NCI-H1105 treated with DMSO at 0.1 percent for 48 hours (cell line): ENCODE measurements at places on chromosomes 11 and 22.

DNA sequence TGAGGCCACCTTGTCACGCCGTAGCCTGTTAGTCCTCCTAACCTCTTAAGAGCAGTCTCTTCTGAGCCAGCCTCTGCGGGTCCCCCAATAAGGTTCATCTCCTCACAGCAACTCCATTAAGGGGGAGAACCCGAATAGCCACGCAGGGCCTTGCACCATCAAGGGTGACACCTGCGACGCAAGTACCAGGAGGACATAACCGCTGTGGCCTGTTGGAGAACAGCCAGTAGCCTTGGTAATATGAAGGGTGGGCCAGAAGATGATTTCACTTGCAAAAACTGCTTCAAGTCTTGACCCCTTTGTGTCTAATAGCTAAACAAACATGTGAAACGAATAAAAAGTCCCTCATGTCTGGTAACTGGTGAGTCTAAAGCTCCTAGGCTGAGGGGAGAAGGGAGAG is 14.8 kb downstream of the ARFGAP2 start:
- DNase-seq: no peak

- no peak for DNase-seq
These were observed 21.1 kb upstream of the CAPRIN1 start for GRCh38 chr11:34030382-34030781.

GRCh38 chr11:91664521-91664920 is 560.1 kb upstream of the FAT3 start:
- DNase-seq: peak; percentile 49

DNA sequence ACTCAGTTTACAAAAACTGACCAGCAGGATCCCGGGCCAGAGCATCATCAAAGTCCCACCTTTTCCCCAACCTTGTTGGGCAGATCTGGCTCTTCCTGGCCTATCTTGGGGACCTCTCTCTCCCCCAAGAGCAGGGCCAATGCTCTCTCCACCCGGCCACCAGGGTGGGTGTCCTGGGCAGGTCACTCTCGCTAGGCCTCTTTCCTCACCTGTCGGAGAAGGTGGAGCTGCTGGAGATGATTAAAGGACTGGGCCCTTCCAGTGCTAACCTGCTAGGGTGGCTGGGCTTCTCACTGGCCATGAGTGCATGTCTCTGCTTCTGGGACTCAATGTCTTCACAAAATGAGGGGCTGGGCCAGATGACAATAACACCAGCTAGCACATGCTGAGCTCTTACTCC is 2.9 kb upstream of the CAPN5 start:
- no peak for DNase-seq

DNA sequence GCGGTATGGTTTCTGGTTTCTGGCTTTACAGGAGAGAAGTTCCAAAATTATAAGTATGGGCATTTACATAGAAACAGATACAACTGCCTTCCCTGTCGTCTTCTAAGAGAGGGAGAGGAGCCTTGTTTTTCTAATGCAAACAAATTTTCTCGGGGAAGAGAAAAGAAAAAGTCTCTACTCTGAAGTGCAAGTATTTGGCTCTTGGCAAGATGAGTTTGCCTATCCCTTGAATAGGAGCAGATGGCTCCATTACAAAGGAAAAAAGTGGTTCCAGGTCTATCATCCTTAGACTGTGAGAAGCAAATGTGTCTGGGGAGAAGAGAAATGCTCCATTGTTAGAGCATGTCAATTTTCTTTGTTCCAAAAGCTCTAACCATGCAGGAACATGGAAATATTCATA is 455.6 kb downstream of the BUD13 start:
- no peak for DNase-seq

- DNase-seq: peak; percentile 98
These were observed 18.5 kb downstream of the BLID start for GRCh38 chr11:122097419-122098001.

GRCh38 chr11:120890609-120891320 is 133.1 kb upstream of the TBCEL start:
- peak; percentile 86 for DNase-seq

- DNase-seq: no peak
These were observed 63.5 kb downstream of the PAX6 start for GRCh38 chr11:31747581-31747980.

- DNase-seq: no peak
These were observed 91.0 kb downstream of the IGLL5 start for GRCh38 chr22:22978637-22979036.

GRCh38 chr11:2093575-2094353 is 45.4 kb downstream of the IGF2 start:
- no peak for DNase-seq

DNA sequence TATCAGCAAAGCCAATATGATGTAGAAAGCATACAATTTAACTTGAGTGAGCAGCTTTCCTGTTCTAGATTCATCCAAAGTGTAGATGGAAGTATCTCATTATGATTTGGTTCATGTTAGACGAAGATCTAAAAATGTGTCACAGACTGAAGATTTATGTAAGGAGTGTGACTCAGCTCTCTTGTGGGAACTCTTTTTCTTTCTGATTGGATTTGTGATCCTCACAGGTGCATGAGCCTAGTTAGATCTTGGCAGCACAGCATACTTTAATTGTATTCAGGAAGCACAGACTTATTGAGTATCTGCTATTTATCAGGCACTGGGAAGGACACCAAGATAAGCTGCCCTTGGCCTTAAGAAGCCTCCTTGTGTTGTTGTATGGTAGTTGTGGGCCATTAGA is 147.1 kb downstream of the C11orf91 start:
- DNase-seq: no peak

DNA sequence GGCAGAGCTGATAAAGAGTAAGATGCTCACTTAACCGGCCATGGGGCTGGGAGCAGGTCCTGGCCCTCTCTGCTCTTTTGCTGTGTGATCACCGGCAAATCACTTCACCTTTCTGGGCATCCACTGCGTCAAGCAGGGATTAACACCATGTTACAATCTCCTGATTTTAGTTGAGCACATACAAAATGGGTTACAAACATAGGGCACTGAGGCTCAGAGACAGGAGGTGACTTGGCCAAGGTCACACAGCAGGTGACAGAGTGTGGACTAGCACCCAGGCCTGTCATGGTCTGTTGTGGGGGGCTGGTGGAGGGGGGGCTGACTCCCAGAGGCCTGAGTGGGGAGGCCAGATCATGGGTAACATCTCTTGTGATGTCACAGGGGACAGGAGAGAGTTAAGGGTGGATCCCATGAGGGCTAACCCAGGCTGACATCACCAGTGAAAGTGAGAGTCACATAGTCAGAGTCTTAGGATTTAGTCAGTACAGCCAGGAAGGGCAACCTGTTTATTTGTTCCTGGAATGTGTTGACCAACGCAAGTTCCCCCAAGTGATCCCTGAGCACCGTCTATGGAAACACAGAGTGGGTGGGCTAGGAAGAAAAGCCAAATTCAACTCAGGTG is 27.8 kb downstream of the GDPD5 start:
- DNase-seq: no peak

GRCh38 chr22:23777776-23778576 is 5.3 kb downstream of the MMP11 start:
- peak; percentile 1 for DNase-seq

- DNase-seq: no peak
These were observed 19.6 kb downstream of the RNF121 start for GRCh38 chr11:71948314-71949027.

DNA sequence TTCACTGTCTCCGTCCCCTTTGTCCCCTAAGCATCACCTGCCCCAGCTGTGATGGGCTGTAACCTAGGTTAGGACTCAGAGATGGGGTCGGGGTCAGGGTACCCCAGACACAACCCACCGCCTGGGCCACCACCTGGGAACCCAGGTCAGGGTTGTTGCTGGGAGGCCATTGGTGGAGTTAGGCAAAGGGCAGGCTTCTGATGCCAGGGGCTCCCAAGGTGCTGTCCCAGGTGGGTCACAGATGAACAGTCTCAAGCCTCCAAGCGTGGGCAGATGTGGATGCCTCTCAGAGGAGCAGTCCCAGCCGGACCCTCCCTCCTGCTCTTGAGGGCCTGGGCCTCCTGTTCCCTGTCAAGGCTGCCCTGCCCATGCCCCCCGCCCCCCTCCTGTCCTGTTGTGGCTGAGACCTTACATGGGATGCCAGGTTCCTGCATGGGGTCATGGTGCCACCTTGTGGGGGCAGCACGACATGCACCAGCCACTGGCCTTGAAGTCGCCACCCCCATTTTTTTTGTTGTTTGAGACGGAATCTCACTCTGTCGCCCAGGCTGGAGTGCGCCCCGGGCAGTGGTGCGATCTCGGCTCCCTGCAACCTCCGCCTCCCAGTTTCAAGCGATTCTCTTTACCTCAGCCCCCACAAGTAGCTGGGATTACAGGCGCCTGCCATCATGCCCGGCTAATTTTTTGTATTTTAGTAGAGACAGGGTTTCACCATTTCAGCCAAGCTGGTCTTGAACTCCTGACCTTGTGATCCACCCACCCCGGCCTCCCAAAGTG is 12.1 kb downstream of the GATD1 start:
- DNase-seq: peak; percentile 33

GRCh38 chr11:70501051-70501901 is 102.9 kb downstream of the CTTN start:
- DNase-seq: no peak

DNA sequence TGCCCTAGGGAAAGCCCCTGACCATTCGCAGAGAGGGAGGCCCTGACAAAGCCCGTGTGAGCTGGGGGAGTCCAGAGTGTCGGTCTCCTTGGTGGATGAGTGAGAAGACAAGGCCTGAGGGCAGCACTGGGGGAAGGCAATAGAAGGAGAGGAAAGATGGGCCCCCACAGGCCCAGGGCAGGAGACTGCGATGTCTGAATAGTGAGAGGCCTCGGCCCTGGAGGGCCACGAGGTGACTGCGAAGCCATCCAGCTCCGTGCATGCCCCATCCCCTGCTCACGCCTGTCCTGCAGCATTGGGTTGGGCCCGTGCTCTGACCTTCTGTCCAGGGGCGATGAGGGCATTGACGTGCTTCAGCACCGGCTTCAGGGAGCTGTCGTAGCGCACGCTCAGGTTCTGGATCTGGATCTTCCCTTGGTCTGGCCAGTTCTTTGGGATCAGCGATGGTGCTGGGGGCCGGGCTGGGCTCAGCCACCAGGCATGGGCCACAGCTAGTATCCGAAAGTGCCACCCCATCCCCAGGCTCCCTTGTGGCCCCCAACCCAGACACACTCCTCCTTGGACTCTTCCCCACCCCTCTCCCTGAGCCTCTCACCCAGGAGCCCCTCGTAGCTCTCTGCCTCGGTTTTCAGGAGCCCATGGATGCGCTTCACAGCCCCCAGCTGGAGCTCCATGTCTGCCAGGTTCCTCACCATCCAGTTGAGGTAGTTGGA is 8.3 kb upstream of the KCNJ11 start:
- DNase-seq: no peak

DNA sequence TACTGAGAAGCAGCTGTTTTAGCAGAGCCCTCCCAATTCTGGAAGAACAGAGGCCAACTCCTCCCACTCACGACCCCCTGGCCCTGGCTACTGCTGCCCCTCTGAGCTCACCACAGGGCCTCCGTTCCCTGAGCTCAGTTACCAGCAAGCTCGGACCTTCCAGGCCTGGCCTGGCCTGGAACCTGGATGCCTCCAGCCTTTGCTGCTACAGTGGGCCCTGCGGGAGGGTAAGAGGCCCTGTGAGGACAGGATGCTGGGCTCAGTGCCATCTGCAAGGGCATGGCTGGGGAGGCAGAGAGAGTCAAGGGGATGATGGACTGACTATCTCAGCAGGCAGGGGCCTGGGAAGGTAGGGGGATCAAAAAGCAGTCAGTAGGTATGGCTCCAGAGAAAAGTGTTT is 209.9 kb upstream of the NCAM1 start:
- DNase-seq: no peak

- DNase-seq: no peak
These were observed 309.1 kb downstream of the SWAP70 start for GRCh38 chr11:9972989-9973388.

DNA sequence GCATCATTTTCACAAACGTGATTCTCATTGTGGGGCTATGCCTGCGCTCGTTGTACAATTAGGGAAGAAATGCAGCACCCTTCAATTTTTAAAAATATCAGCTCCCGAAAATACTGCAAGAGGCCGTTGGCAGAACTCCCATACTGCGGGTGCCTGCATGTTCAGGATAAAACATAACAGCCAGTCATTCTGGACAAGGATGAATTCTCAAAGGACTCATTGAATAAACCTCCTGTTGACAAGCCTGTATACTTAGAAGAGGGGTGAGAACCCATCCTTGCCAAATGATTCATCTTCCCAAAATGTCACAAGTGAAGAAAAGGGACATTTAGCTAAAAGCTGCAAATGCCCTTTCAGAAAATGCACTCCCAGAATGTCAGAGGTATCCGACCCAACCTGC is 141.9 kb downstream of the CSNK2A3 start:
- peak; percentile 56 for DNase-seq

- DNase-seq: peak; percentile 3
These were observed 14.8 kb upstream of the CARD10 start for GRCh38 chr22:37533995-37534394.

DNA sequence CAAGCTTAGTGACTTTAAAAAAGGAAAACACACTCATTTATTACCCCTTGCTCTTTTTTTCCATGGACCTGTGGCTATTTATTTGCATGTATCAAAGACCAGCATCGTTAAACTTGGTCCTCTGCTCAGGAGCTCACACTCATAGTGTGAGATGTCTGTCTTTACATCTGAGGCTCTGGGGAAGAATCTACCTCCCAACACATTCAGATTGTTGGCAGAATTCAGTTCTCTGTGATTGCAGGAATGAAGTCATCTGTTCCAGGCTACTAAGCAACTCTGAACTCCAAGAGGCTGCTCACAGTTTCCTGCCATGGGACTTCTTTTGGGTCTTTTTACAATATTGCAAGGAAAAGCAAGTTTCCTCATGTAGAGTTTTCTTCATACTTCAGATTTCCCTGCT is 138.8 kb downstream of the LRRC4C start:
- no peak for DNase-seq

- DNase-seq: no peak
These were observed 1996.9 kb downstream of the LRRC4C start for GRCh38 chr11:39462506-39462905.

DNA sequence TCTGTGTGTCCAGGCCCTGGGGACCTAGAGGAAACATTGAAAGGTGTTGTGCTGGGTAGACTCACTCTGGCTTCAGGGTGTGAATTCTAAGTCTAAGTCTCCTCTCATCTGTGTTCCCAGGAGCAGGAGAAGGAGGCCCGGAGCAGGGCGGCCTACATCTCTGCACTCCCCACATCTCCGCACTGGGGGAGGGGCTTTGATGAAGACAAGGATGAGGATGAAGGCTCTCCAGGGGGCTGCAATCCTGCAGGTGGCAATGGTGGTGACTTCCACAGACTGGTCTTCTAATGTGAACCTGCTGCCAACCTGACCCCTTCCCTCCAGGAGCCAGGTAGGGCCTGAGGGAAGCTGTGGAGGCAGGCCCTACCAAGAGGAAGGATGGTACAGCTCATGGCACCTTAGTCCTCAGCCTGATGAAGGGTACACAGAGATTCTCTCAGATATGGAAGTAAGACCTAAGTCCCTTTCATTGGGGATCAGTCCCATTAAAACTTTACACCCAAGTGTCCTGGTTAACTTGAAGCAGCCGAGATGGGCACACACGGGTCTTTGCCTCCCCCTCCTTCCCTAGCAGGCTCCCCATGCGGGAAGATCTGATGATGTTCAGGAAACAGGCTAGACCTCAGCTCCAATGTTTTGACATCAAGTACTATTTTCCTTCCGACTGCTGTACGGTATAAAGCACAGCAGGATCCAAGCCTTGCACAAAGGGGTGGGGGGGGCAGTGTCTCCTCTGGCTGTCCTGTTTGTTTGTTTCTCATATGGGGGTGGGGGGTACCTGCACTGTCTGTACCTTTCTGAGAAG is 25.0 kb downstream of the USP35 start:
- no peak for DNase-seq

GRCh38 chr11:118136801-118137200 is 15.8 kb downstream of the SCN4B start:
- DNase-seq: no peak

- no peak for DNase-seq
These were observed 28.3 kb upstream of the USP47 start for GRCh38 chr11:11813288-11813962.
